ENCODE measurements at places on chromosomes 6 and 20.

DNA sequence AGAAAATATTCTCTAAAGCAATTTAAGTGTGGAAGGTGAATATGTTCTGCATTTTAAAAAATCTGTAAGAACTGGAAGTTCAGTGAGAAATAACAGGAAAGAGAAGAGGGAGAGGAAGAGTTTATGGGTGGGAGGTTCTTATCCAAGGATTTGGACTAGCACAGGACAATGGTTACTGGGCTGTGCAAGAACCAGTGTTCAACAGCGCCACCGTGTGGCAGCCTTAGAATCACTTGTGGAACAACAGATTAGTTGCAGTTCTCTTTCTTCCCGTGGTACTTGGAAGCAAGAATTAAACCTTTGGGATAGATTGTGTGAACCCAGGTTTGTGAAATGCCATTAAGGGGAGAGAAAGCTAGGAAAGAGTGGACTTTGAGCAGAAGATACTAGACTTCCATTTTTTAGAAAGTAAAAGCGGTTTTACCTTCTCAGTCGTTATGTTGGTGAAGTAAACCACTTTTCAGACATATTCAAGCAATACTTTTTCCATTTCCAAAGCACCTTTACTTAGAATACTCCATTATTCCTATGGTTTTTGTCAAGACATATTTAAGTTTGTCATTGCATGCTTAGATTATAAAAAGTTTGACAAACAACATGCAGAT lies 436.7 kb downstream of the RNF144B start:
- DNase-seq, result peak; percentile 35

DNA sequence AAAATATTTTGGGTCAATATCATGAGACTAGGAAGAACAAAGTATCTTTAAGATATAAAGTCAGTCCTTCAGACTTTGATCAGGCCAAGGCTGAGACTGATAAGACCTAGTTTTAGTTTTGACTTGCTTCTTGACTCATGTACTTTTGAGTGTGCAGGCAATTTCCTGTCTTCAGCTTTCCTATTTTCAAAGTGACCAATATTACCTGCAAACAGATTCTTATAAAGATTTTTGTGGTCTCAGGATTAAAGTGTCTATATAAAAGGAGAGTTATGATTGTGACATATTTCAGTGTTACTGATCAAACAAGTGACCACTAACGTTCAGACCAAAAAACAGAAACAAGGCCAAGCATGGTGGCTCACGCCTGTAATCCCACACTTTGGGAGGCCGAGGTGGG lies 36.0 kb upstream of the AKIRIN2 start:
- DNase-seq, result no peak

GRCh38 chr6:74277777-74278186 lies 581.8 kb downstream of the CD109 start:
- DNase-seq, result no peak

GRCh38 chr6:31228476-31228875 lies 43.4 kb downstream of the HLA-C start:
- DNase-seq, result no peak

DNA sequence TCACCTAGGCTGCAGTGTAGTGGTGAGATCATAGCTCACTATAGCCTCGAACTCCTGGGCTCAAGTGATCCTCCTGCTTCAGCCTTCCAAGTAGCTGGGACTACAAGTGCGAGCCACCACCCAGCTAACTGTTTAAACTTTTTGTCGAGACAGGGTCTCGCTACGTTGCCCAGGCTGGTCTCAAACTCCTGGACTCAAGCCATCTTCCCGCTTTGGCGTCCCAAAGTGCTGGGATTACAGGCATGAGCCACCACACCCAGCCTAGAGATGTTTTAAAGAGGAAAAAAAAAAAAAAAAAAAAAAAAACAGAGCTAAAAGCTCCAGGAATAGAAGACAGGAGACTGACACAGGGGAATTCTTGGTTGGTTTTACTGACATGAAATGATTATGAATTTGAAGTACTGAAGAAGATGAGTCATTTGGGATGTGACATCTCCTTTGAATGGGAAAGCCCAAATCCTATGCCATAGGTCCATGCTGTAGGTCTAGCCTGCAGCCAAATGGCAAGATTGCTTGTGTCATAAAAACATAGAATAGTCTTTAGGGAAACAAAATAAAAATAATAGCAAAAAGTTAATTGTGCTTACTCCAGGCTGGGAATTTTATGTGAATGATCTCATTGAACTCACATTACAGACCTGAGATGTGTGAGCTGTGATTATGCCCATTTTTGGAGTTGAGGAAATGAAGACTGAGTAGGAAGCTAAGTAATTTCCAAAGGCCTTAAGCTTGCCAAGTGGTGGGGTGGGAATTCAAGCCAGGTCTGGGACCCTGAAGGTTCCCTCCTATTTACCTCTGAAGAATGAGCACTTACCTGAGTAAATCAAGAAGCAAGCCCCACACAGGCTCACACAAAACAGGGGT lies 24.3 kb upstream of the NHSL1 start:
- DNase-seq, result no peak

GRCh38 chr6:143513410-143513809 lies 1.9 kb upstream of the FUCA2 start:
- DNase-seq, result no peak

DNA sequence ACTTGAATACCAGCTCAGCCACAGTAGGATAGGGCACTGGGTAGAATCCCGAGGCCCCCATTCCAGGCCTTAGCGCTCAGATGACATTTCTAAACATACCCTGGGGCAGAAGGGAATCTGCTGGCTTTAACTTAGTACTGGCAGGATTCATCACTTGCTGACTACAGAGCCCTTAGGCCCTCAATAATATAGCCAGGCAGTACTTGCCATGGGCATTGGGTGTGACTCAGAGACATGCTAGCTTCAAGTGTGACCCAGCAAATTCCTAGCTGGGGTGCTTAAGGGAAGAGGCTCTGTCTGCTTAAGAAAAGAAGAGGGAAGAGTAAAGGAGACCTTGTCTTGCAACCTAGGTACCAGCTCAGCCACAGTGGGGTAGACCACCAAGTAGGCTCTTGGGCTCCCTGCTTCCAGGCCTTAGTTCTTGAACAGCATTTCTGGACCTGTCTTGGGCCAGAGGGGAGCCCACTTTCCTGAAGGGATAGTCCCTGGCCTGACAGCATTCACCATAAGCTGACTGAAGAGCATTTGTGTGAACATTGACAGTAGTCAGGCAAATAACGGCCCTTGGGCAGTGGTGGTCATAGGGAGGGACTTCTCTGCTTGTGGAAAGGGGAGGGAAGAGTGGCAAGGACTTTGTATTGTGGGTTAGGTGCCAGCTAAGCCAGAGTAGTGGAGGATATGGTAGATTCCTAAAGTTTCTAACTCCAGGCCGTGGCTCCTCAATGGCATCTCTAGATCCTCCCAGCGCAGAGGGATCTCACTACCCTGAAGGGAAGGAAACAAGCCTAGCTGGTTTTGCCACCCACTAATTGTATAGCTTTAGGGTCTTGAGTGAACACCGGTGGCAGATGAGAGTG lies 48.5 kb upstream of the HACE1 start:
- DNase-seq, result no peak

- DNase-seq, result peak; percentile 70
Observed at GRCh38 chr6:34055223-34055933, 90.5 kb downstream of the GRM4 start.

GRCh38 chr6:130811932-130812331 lies 15.3 kb upstream of the SMLR1 start:
- DNase-seq, result no peak

DNA sequence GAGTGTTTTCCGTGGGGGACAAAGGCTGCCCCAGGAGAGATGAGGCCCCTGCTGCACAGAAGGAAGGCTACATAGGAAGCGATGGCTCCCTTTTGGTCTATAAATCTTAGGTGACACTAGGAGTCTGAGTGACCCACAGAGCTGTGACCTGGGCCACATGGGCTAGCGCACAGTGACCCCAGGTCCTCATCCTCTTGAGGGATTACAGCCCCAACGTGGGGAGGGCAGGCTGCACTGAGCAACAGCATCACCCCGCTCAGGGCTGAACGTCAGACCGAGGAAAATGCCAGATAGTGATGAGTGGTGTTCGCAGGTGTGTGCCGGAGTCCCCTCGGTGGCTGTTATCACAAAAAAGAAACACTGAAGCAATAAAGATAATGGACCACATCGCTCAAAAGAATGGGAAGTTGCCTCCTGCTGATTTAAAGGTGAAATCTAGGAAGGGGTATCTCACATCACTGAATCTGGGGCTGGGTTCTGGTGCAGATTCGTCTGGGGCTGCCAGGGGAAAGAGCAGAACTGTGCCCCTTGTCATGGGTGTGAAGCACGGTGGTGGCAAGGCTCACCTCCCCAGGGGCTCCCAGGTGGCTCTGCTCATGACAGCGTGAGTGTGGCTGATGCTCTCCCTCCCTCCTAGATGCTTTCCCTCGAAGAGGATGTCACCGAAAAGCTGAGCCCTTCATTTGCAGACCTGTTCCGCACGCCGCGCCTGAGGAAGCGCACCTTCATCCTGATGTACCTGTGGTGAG lies 14.5 kb downstream of the SLC22A1 start:
- no peak for DNase-seq

DNA sequence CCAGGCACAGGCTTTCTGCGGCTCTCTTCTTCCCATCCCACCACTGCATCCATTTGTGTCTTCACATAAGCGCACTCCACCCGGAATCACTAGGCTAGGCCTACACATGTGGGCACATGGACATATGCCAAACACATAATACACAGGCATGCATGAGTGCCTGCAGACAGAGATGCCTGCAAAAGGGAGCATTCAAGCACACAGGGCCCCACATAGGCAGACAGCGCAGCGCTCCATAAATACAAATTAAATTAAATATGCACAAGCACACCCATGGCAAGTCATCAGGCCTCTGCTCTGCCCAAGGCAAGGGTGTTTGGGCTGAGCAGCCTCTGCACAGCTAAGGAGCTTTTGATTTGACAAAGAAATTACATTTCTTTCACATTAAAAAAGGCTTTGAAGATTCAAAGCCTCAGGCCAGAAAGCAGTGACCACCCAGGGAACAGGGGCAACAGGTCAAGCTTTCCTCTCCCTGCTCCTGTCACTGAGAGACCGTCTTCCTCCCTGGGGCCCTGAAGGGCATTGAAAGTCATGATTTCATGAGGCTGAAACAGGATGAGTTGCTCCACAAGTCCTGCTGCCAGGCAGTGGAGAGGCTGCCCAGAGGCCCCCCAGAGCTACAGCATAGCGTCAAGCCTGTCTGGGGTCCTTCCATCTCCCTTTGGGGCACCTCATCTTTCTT lies 134.2 kb upstream of the LRFN2 start:
- no peak for DNase-seq

GRCh38 chr6:37516920-37517405 lies 17.3 kb upstream of the CCDC167 start:
- no peak for DNase-seq

DNA sequence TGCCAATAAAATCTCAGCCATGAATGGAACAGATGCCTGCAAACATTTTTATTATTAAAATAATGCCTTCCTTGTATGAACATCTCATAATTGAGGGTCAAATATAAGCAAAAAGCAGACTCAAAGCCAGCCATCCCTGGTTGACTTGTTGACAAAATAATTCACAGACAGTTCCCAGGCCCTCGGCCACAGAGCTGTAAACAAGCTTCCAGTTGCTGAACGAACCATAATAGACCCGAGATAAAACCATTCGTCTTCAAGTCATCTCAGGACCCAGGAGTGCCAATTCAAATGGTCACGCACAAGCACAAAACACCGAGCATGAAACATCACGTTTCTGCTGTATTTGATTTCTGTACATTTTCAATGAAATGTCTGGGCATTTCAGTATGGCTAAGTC lies 113.3 kb upstream of the CDYL start:
- peak; percentile 14 for DNase-seq

GRCh38 chr20:62997417-62998035 lies 9.2 kb downstream of the BHLHE23 start:
- DNase-seq, result no peak

DNA sequence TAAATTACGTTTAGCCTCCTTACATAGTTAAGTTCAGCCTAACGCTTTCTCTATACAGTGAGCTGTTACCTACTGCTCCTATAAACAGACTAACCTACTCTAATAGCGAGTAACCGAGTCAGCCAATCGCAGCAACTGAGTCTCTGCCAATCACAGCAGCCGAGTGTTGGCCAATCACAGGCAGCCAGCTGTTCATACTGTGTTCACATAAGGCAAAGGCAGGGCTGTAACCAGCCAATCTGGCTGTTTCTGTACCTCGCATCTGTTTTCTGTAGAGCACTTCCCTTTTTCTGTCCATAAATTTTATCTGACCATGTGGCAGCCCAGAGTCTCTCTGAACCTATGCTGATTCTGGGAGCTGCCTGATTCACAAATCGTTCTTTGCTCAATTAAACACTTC lies 263.9 kb upstream of the JARID2 start:
- no peak for DNase-seq

GRCh38 chr6:33905071-33905609 lies 101.3 kb upstream of the MLN start:
- DNase-seq, result no peak

Data from liver (tissue), 10 donors.